ENCODE measurements at places on chromosomes 16 and 17. TPM values are rescaled to one million over a fixed set of nuclear protein-coding genes. Genes with fewer than 3 reads are reported as not detected.

MT1E gene
- total RNA-seq, result 0.49 TPM

PCTP gene
- 15.4 TPM for total RNA-seq

EIF3CL gene
- total RNA-seq, result 119 TPM

P2RX5 gene
- 1.6 TPM for total RNA-seq

CD300LB gene
- total RNA-seq, result not detected

DLX4 gene
- total RNA-seq, result 0.49 TPM

B9D1 gene
- total RNA-seq, result 17.9 TPM

CCDC102A gene
- total RNA-seq, result 8.6 TPM

MT3 gene
- not detected for total RNA-seq

FLOT2 gene
- total RNA-seq, result 132 TPM

NPIPB6 gene
- 1.5 TPM for total RNA-seq

TP53I13 gene
- 35.0 TPM for total RNA-seq

TEKT5 gene
- 0.25 TPM for total RNA-seq

PCGF2 gene
- total RNA-seq, result 116 TPM

RAMP2 gene
- total RNA-seq, result 6.5 TPM

PLEKHM1 gene
- 19.5 TPM for total RNA-seq

TRPV2 gene
- total RNA-seq, result 1.3 TPM

TMEM88 gene
- total RNA-seq, result 6.7 TPM

STX1B gene
- total RNA-seq, result 14.1 TPM

RFWD3 gene
- total RNA-seq, result 72.8 TPM

KIF18B gene
- 93.1 TPM for total RNA-seq

MEIOB gene
- not detected for total RNA-seq

ABCC11 gene
- 0.09 TPM for total RNA-seq

SUZ12 gene
- 43.9 TPM for total RNA-seq

CDH1 gene
- total RNA-seq, result 1.1 TPM

ETV4 gene
- 55.0 TPM for total RNA-seq

CCL5 gene
- not detected for total RNA-seq

KCNJ16 gene
- total RNA-seq, result 0.12 TPM

FGF11 gene
- 6.0 TPM for total RNA-seq
